ENCODE measurements at places on chromosomes 12 and 14.
A peak's percentile ranks its signal among the peaks of the same experiment; 100 is the strongest.

- DNase-seq = no peak
Observed at GRCh38 chr12:48420039-48420775, 52.2 kb upstream of the ANP32D start.

- DNase-seq = no peak
Observed at GRCh38 chr14:71687166-71687831, 244.9 kb upstream of the RGS6 start.

GRCh38 chr14:49893309-49894213 is 679 bp downstream of the ARF6 start:
- DNase-seq = peak; percentile 60

DNA sequence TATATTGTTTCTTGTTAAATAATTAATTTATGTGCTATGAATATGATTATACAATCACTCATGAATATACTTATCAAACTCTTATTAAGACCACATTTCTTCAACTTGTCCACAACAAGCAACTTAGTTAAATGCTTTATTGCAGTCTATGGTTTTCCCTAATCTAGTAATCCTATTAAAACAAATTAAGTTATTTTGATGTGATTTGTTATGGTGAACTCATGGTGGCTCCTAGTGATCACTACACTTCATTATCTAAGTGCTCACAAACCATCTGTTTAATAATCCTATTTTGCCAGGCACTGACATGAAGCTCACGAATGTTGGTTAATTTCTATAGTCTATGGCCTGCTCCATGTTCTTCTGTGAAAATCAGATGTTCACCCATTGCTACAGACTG is 42.9 kb downstream of the INSM2 start:
- no peak for DNase-seq

DNA sequence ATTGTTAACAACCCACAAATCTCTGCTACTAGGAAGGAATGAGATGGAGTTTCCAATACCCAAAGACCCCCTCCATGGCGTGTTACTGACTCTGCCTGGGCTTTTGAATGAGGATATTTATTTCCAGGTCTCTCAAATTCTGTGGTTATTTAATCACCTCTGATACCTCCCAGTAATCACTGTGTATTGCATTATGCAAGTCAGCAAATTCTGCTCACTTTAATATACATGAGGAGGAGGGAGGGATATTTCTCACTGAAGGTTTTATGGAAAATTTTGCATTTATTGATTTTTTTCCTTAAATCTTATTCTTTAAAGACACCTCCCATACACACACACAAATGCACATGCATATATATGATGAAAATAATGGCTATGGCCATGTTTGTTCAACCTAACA is 962.9 kb downstream of the VRK1 start:
- DNase-seq = no peak

GRCh38 chr14:97844042-97844441 is 1046.9 kb downstream of the VRK1 start:
- no peak for DNase-seq

Data from activated CD4-positive, CD25-positive, alpha-beta regulatory T cell treated with anti-CD3 and anti-CD28 coated beads, Interleukin-2, amount 50 U/mL, for 16 hours (primary cell).